Cerebellar nuclear complex (tissue), 1 donor: ENCODE measurements at places on chromosomes 13 and 19.

- no peak for DNase-seq
Observed at GRCh38 chr13:73001971-73002370, 56.8 kb upstream of the KLF5 start.

GRCh38 chr13:113991676-113992179, 17.9 kb upstream of the C13orf46 start:
- DNase-seq, result no peak

GRCh38 chr13:97945792-97946419, 7.6 kb upstream of the IPO5 start:
- DNase-seq, result no peak

DNA sequence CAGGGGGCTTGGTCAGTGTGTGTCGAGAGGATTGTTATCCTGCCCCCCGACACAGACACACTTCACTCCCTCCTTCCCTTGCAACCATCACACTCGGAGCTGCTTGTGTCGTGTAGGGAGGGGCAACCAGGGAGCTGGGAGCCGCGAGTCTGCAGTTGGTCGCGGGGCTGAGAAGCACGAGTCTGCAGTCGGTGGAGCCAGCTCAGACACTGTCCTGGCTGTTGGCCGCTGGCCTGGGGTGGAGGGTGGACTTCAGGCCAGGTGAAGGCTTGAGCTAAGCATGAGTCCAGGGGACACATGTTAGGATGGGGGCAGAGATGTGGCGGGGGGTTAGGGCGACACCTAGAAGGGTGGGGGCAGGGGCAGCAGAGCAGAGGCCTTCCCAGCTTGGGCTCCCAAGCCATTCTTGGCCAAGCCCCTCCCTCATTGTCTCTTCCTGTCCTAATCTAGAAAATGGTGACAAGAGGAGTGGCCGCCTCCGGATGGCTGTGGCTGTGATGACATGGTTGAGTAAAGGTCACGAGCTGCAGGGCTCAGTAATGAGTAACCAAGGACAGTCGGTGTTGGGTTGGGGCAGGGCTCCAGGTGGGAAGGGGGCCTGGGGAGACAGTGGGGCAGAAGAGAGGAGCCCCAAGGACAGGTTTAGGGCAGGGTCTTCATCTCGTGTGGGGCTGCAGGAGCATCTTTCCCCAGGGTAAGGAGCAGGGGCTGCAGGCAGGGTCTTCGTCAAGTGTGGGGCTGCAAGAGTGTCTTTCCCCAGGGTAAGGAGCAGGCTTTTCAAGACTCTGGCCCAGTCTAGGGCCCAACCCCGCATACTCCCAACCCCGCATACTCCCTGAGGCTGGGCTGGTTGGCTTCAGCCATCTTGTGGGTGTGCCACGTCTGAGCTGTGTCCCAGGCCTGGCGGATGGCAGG, 8.6 kb downstream of the PPP5C start:
- no peak for DNase-seq

DNA sequence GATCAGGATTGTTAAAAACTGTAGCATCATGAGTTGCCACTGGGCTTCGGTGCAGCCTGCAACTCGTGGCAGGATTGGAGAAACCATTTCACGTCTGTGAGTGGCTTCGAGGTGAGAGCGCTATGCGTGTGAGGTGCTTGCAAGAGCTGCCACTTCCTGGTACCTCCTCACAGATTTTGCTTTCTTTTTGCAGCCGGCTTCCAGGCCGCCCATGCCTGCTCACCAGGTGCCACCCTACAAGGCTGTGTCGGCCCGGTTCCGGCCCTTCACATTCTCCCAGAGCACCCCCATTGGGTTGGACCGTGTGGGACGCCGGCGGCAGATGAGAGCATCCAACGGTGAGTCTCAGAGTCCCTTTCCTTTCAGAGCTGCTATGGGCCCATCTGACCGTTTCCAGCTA, 57.9 kb upstream of the C1QTNF9 start:
- DNase-seq, result no peak
